ENCODE measurements at places on chromosomes 13 and 19. TPM values are rescaled to one million over a fixed set of nuclear protein-coding genes. Genes with fewer than 3 reads are reported as not detected.

DNA sequence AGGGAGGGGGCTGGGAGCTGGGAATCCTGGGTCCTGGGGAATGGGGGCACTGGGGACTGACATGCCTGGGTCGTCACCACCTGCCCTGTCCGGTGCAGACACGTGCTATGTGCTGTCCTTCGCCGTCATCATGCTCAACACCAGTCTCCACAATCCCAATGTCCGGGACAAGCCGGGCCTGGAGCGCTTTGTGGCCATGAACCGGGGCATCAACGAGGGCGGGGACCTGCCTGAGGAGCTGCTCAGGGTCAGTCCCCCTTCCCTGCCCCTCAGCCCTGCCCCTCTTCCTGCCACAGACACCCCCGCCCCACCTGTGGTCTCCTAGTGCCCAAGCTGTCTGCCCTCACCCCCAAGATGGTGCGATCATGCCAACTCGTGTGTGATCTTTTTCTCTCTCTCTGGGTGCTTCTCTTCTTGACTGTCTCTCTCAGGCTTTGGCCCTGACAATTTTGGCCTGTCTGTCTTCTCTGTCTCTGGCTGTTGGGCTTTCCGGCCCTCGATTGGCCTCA is 5.0 kb downstream of the CYTH2 start:
- H3K4me1 ChIP-seq, result peaks cover 11% of the 10 kb centered on the region
- DNase-seq, result no peak
- H3K4me3 ChIP-seq, result no peak overlapping the region
- peaks cover 31% of the 10 kb centered on the region for H3K36me3 ChIP-seq

- peaks cover 25% of the 10 kb centered on the region for H3K4me1 ChIP-seq
- DNase-seq, result no peak
- no peak overlapping the region for H3K4me3 ChIP-seq
- peaks cover 5% of the 10 kb centered on the region for H3K27me3 ChIP-seq
- H3K27ac ChIP-seq, result no peak overlapping the region
- H3K36me3 ChIP-seq, result peaks cover 8% of the 10 kb centered on the region
Measured at GRCh38 chr13:76921516-76921915, 26.8 kb upstream of the ACOD1 start.

- no peaks in the 10 kb centered on the region for H3K4me1 ChIP-seq
- H3K27ac ChIP-seq, result no peak within 1 kb of the TSS
- peaks cover 24% of the 10 kb centered on the region for H3K27me3 ChIP-seq
Measured at GRCh38 chr19:6481541-6482342, at the start of gene DENND1C. Gene DENND1C, minus strand, starts transcription at chr19:6481787. Its CDS starts 92 bp downstream, at chr19:6481695.

- no peak overlapping the region for H3K4me3 ChIP-seq
- H3K36me3 ChIP-seq, result no peaks in the 10 kb centered on the region
- DNase-seq, result no peak
- no peak overlapping the region for H3K27ac ChIP-seq
Measured at GRCh38 chr19:29016926-29017760, 195.8 kb downstream of the UQCRFS1 start.

- H3K36me3 ChIP-seq, result peaks cover 3% of the 10 kb centered on the region
- no peaks in the 10 kb centered on the region for H3K27me3 ChIP-seq
- H3K4me1 ChIP-seq, result no peaks in the 10 kb centered on the region
- no peak for DNase-seq
- no peak overlapping the region for H3K27ac ChIP-seq
Measured at GRCh38 chr13:105452895-105453294, 1082.6 kb downstream of the EFNB2 start.

DNA sequence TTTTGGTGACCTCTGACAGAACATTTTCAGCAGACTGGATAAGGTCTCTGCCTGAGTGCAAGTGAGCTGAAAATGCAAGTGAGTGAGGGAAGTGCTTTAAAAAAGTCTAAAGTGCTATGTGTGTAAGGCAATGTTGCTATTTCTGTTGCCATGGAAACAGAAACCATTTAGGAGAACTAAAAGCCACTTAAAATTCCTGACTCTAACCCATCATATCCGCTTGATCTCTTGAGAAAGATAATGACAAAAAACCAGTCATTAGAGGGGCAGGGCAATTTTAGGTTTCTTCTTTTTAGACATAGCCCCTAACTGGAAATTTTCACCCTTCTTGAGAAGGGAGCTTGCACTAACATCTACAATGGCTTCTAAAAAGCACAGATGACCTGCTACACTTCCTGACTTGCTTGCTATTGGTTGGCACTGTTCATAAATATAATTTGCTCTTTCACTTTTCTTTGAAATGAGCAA is at the start of gene CYSLTR2:
TSS of gene CYSLTR2 (plus strand) at position 458 of the 468 bp plus-strand sequence. CDS start 52,889 bp downstream, outside the sequence.
- peaks cover 53% of the 10 kb centered on the region for H3K4me1 ChIP-seq
- DNase-seq, result no peak
- H3K27me3 ChIP-seq, result no peaks in the 10 kb centered on the region
- peak within 1 kb of the TSS; percentile 54 for H3K4me3 ChIP-seq
- H3K36me3 ChIP-seq, result no peaks in the 10 kb centered on the region

GRCh38 chr13:113657851-113658741 is at the start of gene ATP4B:
Gene ATP4B, minus strand, starts transcription at chr13:113658198. Its CDS starts 54 bp downstream, at chr13:113658144.
- no peaks in the 10 kb centered on the region for H3K36me3 ChIP-seq
- peak; percentile 18 for DNase-seq
- H3K27ac ChIP-seq, result no peak within 1 kb of the TSS
- H3K27me3 ChIP-seq, result no peaks in the 10 kb centered on the region
- H3K4me3 ChIP-seq, result no peak within 1 kb of the TSS
- peaks cover 3% of the 10 kb centered on the region for H3K4me1 ChIP-seq

GRCh38 chr13:32791545-32792172 is 205.4 kb downstream of the PDS5B start:
- no peak for DNase-seq
- no peaks in the 10 kb centered on the region for H3K27me3 ChIP-seq
- H3K4me1 ChIP-seq, result no peaks in the 10 kb centered on the region
- no peak overlapping the region for H3K27ac ChIP-seq

DNA sequence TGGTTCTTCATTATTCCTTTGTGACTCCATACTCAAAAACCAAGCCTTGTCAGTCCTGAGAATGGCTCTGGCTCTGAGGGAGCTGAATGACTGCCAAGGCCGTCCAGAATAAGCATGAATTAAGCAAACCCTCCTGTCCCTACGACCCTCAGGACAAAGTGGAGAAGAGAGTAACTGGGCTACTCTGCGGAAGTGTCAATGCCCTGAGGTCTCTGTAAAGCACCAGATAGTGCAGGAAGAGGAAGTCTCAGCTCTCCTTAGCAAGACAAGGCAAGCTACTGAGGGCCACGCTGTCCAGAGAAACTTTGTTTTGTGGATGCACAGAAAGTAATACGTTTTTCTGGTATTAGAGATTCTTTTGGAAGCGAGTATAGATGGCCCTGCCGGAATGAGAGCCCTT is 94.1 kb downstream of the RNASEH2B start:
- H3K4me1 ChIP-seq, result peaks cover 9% of the 10 kb centered on the region
- no peak overlapping the region for H3K4me3 ChIP-seq
- no peak for DNase-seq
- H3K27me3 ChIP-seq, result no peaks in the 10 kb centered on the region

DNA sequence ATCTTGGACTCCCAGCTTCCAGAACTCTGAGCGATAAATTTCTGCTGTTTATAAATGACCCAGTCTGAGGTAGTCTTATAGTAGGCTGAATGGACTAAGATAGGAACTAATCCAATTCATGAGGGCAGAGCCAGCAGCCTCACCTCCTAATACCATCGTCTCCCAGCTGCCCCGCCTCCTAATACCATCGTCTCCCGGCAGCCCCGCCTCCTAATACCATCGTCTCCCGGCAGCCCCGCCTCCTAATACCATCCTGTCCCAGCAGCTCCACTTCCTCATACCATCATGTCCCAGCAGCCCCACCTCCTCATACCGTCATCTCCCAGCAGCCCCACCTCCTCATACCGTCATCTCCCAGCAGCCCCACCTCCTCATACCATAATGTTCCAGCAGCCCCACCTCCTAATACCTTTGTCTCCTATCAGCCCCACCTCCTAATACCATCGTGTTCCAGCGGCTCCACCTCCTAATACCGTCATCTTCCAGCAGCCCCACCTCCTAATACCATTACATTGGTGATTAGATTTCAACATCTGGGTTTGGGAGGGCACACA is 2.4 kb upstream of the ARGLU1 start:
- peak overlapping the region; percentile 56 for H3K4me3 ChIP-seq
- no peaks in the 10 kb centered on the region for H3K36me3 ChIP-seq
- H3K27me3 ChIP-seq, result no peaks in the 10 kb centered on the region
- DNase-seq, result peak; percentile 60

Gene C19orf67
- total RNA-seq, result 0.90 TPM

Gene PSG11
- not detected for total RNA-seq

Gene ZNF284
- 5.6 TPM for total RNA-seq

Measured in mesothelial cell of epicardium (in vitro differentiated cells).